Activated CD4-positive, alpha-beta memory T cell treated with anti-CD3 and anti-CD28 coated beads, Interleukin-2, amount 10 ng/mL, durations not matched to agents 7 days and 5 days (primary cell): ENCODE measurements at places on chromosomes 3 and 15. TPM values are rescaled to one million over a fixed set of nuclear protein-coding genes. Genes with fewer than 3 reads are reported as not detected.

DNA sequence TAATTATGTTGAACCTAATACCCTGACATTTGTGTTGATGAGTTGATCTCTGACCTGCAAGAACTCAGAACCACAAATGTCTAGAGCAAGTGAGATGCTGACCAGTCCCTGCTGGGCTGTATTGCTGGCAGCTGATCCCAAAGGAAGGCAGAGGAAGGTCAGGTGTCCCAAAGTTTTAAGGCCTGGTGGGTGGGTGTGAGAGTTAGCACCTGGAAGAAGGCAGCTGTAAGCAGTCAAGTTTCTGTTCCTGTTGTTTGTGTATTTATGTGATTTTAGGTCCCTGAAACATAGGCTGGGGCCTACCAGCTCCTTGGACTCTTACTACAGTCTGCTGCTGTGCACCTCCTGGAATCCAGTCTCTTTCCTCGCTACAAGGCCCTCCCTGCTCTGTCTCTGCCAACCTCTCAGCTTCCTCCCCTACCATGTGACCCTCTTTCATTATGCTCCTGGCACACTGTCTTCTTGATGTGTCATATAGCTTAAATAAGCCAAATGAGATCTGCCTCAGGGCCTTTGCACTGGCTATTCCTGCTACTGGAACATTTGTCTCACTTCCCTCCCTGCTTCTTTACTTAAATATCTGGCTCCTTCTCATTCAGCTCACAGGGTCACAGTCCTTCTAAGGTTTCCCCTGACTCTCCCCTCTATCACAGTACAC is 31.0 kb upstream of the ATOSA start:
- no peak for DNase-seq

DNA sequence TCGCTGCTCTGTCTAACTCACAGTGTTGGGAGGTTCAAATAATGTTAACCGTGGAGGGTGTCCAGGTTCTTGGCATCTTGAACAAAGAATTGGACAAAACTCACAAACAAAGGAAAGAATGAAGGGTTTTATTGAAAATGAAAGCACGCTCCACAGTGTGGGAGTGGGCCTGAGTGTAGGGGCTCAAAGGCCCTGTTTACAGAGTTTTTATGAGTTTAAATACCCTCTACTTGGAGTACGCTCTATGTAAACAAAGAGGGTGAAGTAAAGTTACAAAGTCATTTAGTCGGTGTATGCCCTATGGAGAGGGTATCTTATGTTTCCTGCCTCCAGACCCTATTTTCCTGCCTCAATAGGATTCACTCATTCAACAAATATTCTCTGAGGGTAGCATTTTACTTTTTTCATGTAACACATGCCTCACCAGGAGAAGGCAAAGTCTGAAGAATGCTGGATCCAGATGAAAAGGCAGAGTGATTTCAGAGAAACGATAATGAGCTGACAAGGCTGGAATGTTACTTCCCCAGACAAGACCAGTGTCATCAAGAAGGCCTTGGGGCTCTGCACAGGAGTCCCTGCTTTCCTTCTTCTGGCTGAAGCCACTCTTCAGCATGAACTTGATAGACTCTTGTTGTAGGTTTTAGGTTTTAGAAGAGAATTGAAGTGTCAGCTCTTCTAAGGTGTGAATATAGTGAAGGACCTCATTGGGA is 163.6 kb downstream of the FAM43A start:
- DNase-seq, result no peak

DNA sequence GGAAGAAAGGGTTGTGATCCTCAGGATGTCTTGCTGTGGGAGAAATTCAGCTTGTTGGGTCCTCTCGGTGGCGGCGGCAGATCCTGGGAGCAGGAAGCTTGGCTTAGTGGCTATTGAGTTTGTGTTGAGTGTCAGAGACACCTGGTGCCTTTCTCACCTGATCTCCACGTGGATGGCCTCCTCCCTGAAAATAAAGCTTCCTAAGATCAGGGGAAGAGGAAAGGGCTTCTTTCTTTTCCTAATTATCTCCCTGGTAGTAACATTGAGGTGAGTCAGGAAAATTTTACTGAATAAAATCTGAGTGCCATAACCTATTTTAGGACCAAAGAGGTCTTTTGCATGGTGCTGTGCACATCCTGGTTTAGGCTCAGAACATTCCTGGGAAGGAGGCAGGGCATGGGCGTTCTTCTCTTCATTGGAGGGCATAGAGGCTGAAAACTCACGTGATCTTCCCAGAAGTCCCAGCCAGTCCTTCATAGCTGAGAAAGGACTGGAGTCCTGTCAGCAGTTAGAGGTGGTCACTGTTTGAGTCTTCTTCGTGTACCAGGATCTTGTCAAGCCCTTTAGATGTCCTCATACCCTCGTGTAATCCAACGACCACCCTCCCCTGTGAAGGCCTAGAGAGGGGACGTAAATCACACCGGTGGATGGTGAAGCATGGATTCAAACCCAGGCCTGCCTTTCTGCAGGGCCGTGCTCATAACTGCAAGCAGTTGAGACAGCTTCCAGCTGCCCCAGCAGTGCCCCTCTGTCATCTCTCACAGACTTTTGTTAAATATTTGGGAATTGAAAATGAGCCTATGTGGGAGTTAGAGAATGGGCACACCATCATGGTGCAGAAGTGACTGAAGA is 1.1 kb downstream of the CMTM8 start:
- DNase-seq, result no peak

GRCh38 chr15:45333550-45333949 is 44.8 kb downstream of the GATM start:
- no peak for DNase-seq

- DNase-seq, result no peak
Observed at GRCh38 chr3:171464462-171464861, 4.3 kb upstream of the TNIK start.

DNA sequence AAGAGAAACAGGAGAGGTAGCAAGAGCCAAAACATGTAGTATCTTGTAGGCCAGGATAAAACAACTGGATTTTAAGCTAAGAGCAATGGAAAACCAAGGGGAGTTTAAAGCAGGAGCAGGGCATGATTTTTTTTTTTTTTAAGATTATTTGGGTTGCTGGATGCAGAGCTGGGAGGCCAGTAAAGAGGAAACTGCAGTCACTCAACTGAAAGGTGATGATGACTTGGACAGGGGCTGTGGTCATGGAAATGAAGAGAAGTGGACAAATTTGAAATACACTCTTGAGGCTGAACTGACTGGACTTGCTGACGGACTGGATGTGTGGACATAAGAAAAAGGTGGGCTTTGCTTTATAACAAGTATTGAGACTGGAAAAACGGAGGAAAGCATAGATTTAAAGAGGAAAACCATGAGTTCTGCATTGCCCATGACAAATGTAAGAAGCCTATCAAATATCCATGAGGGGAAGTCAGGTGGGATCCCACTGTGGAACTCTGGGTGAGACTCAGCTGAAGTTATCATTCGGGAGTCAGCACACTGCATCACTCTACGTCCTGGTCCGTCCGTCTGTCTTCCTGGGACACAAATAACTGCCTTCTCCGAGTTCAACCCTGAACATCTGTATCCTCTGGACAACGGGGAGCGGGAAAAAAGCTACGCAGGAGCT is 688 bp downstream of the XPC start:
- DNase-seq, result no peak

DNA sequence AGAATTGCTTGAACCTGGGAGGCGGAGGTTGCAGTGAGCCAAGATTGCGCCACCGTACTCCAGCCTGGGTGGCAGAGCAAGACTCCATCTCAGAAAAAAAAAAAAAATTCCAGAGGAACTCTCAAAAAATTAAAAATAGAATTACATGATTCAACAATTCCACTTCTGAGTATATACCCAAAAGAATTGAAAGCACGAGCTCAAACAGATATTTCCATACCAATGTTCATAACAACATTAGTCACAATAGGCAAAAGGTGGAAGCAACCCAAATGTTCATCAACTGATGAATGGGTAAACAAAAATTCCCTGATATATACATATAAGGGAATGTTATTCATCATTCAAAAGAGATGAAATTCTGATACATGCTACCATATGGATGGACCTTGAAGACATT is 16.9 kb upstream of the MORF4L1 start:
- no peak for DNase-seq

DNA sequence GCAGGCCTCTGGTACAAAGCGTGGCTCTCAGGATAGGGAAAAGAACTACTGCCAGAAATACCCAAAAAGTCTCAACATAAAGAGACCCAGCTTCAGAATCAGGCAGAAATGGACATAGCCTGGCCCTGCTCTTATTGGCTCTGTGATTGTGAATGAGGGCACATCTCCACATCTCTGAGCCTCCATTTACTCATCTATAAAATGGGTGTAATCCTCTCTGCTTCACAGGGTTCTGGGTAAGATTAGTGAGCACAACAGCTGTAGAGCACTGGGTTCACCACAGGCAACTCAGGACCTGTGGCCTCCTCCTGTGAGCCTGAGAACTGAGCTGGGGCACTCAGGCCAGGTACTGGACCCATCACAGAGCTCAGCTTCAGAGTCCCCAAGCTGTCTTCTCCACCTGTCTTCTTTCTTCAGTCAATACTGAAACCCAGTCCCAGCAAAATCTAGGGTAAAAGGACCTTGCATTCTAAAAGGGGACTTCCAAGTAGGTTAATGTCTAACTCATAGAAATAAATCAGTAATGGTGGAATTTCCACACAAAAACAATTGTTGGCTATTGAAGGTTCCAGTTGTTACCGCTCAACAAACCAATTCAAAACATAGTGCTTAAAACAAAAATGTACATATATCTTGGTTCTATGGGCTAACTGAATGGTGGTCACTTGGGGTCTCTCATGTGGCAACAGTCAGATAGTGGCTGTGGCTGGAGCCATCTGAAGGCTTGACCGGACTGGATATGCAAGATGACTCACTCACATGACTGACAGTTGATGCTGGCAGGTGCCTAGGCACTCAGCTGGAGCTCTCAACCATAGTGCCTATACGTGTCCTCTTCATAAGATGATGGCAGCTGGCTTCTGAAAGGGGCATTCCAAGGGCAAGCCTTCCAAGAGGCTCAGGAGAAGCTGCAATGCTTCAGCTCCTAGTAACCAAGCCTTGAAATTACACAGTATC is 47.3 kb downstream of the TRIM42 start:
- DNase-seq, result no peak

GRCh38 chr15:101175401-101175800 is 76.4 kb downstream of the CHSY1 start:
- no peak for DNase-seq

GRCh38 chr3:102087236-102087635 is 237.9 kb downstream of the NFKBIZ start:
- DNase-seq, result no peak

DNA sequence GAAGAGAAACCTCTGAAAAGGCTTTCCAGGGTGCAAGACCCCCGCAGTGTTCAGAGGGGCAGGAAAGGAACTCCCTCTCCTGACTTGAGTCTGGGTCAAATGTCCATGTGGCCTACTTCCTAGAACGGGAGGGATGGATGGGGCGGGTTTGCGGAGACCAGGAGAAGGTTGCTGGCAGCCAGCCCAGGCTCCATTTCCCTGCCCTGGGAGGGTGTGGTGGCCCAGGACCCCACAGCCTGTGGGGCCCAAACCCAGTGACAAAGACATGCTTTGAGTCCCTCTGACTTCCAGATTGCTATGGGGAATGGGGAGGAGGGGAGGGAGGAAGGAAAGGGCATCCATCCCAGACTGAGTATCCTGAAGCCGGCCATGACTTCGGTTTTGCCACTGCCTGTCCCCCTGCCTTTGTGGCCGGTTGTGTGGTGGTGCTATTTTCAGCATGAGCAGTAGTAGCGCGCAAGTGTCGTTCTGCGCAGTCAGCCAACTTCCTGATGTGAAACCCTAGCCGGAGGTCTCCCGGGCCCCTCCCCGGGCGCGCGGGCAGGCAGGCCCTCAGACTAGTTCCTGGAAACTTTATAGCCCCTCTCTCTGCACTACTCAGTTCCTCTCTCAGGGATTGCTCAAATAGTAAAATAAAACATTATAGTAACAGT is 24.4 kb downstream of the MAGEF1 start:
- DNase-seq, result no peak

GRCh38 chr15:89299896-89300295 is 34.7 kb downstream of the POLG start:
- no peak for DNase-seq

DNA sequence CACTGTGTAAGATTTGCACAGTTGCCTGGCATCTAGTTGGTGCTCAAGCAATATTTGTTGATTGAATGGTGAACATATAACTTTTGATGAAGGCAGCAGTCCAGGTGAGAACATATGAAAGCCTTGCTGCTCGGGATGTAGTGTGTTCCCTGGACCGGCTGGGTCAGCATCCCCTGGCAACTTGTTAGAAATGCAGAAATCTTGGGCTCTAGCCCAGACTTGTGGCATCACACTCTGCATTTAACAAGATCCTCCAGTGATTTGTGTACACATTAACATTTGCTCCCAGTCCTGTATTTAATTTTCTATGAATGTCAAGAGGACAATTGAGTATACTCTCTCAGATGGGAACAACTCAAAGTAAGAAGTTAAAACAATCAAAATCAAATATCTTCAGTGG is 69.0 kb upstream of the SAMMSON start:
- DNase-seq, result no peak

GRCh38 chr3:7646851-7647250 is 785.9 kb downstream of the GRM7 start:
- no peak for DNase-seq

- DNase-seq, result no peak
Observed at GRCh38 chr15:73716417-73716816, 32.2 kb downstream of the CD276 start.

GRCh38 chr3:111069974-111070771 is 1.4 kb upstream of the NECTIN3 start:
- no peak for DNase-seq

- no peak for DNase-seq
Observed at GRCh38 chr3:152718810-152719209, 116.1 kb upstream of the P2RY1 start.

DNA sequence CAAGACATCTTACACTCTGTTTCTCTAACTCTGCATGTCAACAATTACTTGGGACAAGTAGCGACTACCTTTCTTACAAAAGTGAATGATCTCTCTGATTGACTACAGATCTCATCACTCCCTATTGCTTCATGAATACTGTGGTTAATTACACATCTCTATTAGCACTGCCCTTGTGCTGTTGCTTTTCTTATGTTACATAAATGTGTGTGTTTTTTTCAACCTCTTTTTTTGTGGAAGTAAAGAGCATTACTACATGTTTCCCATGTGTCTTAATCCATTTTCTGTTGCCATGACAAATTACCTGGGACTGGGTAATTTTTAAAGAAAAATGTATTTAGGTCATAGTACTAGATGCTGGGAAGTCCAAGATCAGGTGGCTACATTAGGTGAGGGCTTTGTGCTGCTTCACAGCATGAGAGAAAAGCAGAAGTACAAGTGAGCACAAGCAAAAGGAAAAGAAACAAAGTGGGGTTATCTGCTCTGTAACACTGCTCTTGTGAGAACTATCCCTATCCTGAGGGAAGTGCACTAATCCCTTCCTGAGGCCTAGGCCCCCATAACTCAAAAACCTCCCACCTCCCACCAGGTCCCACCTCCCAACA is 298.2 kb upstream of the SATB1 start:
- no peak for DNase-seq

GRCh38 chr15:66131200-66131599 is 122.3 kb downstream of the MEGF11 start:
- DNase-seq, result no peak

Gene PPP1R14D
- not detected for total RNA-seq

Gene RNU5B-1
- total RNA-seq, result 12.9 TPM

Gene DISP2
- total RNA-seq, result 0.03 TPM

Gene LRRN1
- total RNA-seq, result 0.10 TPM

Gene SEMA3G
- 0.18 TPM for total RNA-seq

Gene LMAN1L
- 0.63 TPM for total RNA-seq

Gene CCDC54
- total RNA-seq, result not detected

Gene SMCO1
- total RNA-seq, result not detected

Gene CFAP20DC
- 2.2 TPM for total RNA-seq

Gene WDR93
- not detected for total RNA-seq
